ENCODE measurements at places on chromosomes 3 and 15. TPM values are rescaled to one million over a fixed set of nuclear protein-coding genes. Genes with fewer than 3 reads are reported as not detected.

IQCF5 gene
- total RNA-seq, result not detected

IMPG2 gene
- total RNA-seq, result 0.05 TPM

BNC1 gene
- total RNA-seq, result 0.83 TPM

- DNase-seq, result no peak
Observed at GRCh38 chr3:171385086-171385485, 75.1 kb downstream of the TNIK start.

GRCh38 chr15:49064281-49064653, 18.0 kb upstream of the SECISBP2L start:
- DNase-seq, result no peak

DNA sequence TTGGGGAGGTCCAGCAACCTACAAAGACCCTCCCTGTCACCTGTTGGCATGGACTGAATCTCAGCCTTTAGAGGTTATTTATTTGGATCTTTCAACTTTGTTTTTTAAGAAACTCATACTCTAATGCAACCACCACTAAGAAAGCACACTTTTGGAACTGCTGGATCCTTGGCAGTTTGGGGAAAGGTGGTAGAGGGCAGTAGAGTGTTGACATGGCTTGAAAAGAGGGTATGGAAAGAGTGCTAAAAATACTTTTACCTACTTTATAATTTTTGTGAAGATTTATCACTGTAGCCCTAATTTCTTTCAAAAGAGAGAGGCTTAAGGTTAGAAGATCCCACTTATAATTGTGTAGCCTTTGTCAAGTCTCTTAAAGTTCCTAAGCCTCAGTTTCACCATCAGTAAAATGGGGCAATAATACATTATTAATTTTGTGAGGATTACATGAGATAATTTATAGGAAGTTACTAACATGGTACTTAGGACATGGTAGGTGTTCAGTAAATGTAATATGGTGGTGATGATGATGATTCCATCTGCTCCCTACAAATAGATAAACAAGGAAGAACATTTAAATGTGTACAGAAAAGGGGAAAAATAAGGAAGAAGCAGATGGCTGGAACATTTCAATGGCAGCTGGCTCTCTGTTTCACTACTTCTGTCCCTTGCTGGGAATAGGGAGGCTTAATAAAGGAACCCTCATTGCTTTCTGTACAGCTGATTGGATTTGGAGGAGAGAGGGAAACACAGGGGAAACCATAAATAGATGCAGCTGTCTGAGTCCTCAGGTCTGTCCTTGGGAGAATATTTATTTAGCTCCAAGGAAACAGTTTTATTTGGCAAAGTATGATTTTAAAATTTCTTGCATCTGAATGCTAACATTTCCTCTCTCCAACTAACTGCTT, 208.4 kb upstream of the ADAMTS9 start:
- DNase-seq, result no peak

DNA sequence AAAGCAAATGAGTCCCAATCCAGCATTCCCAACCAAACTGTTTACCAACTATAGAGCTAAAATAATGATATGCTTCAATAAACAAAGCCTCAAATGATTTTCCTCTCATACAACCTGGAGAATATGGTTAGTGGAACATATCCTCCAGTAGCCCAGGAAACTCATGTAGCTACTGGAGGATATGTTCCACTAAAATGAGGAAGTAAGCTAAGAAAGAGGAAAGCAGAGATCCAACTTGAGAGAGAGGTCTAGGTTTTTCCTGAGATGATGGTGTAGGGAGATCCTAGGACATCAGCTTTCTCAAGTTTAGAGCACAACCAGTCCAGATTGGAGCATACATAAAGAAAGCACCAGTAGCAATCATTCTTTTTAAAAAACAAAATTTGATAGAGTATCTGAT, 44.6 kb upstream of the SLC4A7 start:
- no peak for DNase-seq

DNA sequence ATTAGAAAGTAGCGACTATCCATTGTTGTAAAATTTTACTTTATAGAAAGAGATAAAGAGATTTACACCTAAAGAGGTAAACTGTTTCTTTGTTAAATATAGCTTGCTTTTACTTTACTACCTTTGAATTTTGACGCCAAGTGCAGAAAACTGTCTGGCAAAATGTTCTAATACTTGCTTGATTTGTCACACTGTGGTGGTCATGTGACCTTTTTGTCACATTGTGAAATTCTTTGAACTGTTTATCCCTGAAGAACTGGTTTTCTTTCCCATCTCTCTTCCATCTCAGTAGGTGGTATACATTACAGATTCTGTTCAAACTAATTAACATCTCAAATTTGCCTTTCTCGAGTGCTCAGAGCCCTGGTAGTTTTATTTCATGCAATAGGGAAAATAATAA, 327.4 kb downstream of the NAALADL2 start:
- no peak for DNase-seq

DNA sequence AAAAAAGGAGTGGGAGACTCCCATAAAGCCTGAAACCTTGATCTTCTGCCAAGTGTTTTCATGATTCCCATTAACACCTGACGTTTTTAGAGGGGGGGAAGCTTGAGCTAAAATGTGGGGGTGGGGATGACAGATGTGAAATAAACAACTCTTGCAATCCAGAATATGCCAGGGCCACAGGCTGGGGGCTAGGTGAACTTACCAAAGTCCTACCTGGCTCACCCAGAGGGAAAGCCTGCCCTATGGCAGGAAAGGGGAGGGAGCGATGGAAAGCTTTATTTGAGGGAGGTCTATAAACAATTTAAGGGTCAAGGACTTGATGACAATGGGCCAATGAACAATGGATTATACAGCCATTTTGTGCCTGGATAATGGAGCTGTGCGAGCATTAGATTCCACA, 108.3 kb downstream of the LRIG1 start:
- DNase-seq, result no peak

GRCh38 chr15:62957130-62957529, 85.4 kb upstream of the TPM1 start:
- DNase-seq, result no peak

DNA sequence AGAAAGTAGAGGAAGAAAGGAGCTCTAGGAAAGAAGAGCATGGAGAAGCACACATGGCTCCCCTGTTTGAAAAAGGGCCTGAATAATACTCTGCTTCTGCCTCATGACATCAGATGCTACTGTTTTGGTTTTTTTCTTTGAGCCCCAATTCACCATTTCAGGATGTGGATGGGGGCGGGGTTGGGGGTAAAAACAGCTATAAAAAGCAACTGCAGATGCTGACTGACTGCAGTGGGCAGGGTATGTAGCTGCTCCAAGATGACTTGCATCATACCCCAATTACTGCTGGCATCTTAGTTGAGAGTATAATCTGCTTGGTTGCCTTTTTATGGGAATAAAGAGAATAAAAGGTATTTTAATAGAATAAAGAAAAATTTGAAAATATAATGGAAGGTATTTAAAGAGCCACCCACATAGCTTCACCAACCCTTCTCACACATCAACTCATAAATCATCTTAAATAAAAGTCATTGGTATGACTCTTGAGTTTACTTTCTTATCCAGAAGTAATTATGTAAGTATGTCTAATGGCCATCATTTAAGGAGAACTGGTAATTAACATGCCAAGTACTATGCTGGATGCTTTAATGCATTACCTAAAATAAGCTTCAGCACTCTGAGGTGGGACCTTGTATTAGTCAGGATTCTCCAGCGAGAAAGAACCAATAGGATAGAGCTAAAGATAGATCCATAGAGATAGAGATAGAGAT, 36.4 kb upstream of the TMEM45A start:
- no peak for DNase-seq

DNA sequence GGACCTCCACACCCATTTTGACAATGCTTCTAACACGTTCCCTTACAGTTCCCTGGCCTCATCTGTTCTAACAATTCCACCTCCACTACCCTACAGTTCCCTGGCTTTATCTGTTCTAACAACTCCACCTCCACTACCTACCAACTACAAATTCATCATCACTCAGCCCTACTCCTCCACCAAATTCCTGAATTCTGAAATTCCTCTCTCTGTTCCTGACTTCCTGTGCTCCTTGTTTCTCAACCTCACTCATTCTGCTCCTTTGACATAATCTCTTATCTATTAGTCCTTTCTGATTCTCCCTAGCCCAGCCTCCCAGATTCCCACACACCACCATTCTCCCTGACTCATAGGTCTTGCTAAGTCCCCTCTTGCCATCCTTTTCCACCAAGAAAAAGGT, 22.5 kb downstream of the UPK1B start:
- no peak for DNase-seq

DNA sequence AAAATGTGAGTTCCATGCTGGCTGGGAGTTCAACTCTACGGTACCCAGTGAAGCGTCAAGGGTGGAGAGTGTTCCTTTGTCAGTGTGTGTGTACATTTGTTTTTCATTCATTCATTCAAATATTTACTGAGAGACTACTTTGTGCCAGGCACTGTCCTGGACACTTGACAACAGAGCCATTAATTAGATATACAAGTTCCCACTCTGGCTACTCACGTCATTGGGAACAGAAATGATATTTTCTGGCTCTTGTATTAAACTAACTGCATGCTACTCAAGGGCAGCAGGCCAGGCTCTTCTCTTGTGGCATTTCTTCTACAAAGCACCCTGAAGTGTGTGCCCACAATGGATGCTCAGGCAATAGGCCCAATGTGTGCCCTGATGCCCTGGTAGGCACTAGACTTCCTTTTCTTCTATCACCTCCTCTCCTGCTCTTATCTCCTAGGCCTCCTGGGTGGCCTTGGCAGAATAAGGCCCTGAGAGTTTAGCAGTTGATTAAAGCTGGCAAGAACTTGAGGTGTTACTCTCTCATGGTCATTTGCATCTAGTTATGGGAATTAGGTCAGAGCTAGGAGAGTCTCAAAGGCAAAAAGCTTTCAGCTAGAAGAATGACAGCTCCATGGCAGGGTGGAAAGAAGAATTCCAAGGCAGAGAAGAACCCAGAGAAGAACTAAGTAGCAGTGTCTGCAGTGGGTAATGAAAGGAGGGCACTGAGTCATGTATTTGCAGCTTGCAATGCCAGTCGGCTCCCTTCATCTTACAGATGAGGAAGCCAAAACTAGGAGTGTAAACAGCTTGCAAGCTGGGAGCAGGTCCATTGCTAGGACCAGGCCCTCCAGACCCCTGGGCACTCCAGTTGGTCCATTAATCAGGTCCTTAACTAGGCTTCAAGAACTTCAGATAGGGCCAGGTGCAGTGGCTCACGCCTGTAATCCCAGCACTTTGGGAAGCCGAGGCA, 14.0 kb upstream of the SMAD3 start:
- DNase-seq, result no peak

- DNase-seq, result peak; percentile 73
Observed at GRCh38 chr3:4413467-4413866, 53.6 kb downstream of the SUMF1 start.
